Esophagus muscularis mucosa (tissue), 4 donors: ENCODE measurements at places on chromosomes 7 and 10. TPM values are rescaled to one million over a fixed set of nuclear protein-coding genes. Genes with fewer than 3 reads are reported as not detected.

DNA sequence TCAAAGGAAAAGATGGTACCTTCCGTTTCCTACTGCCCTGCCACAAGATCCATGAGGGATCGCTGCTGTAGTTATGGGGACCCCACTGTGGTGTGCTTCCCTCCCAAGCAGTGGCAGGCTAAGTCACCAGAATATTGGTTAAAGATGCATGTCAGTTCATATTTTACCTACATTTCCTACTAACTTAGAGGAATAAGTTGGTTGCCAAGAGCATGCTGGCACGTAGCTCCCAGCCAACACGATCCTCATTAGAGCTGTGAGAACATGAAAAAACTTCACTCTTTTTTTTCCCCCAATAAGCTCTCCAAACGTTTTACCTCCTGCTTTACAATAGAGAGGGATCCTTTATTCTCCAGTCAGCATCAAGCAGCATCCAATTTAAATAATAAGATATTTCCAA lies 203.7 kb downstream of the TRIL start:
- H3K27ac ChIP-seq = peak overlapping the region; percentile 11
- H3K4me3 ChIP-seq = no peak overlapping the region
- H3K36me3 ChIP-seq = no peaks in the 10 kb centered on the region
- H3K27me3 ChIP-seq = no peaks in the 10 kb centered on the region
- H3K4me1 ChIP-seq = peaks cover 8% of the 10 kb centered on the region

Gene C7orf57
- not detected for total RNA-seq

DNA sequence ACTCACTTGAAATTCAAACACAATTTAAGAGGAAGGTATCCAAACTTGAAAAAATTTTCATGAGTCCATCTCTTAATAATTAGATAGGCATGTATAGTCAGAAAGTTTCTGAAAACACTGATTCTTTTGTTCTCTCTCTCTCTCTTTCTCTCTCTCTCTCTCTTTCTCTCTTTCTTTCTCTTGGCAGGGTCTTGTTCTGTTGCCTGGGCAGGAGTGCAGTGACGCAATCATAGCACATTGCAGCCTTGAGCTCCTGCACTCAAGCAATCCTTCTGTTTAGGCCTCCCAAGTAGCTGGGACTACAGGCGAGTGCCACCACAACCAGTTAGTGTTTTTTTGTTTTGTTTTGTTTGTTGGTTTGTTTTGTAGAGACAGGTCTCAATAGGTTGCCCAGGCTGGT lies 59.3 kb downstream of the PRTFDC1 start:
- DNase-seq = no peak
- H3K27me3 ChIP-seq = no peaks in the 10 kb centered on the region
- no peak overlapping the region for H3K27ac ChIP-seq
- no peak overlapping the region for H3K4me3 ChIP-seq

DNA sequence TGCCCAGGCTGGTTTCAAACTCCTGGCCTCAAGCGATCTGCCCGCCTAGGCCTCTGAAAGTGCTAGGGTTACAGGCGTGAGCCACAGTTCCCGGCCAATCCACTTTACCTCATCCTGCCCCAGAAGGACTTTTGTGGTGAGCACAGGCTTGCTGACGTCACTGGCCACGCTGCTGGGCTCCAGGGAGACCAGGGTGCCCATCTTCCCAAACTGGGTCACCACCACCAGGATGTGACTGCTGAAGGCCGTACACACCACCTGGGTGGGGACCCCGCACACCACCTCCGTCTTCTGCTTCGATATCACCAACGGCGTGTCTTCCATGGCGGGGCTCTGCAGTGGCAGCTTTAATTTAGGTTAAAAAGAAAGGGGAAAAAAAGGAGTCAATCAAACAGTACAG lies 816 bp downstream of the PSMG3 start:
- peaks cover 41% of the 10 kb centered on the region for H3K4me1 ChIP-seq
- peaks cover 33% of the 10 kb centered on the region for H3K36me3 ChIP-seq
- H3K27ac ChIP-seq = peak overlapping the region; percentile 99
- no peaks in the 10 kb centered on the region for H3K27me3 ChIP-seq

DNA sequence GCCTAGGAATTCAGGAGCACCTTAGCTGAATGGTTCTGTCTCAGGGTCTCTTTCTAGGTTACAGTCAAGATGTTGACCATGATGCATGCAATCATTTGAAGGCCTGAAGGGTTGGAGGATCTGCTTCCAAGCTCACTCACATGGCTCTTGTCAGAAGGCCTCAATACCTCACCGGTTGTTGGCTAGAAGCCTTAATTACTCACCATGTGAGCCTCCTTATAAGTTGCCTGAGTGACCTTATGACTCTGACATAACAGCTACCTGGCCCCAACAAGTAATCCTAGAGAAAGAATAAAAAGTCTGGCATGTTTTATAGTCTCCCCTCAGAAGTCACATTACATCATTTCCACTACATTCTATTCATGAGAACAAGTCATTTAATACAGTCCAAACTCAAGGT lies 3.4 kb upstream of the C1GALT1 start:
- H3K27me3 ChIP-seq = no peaks in the 10 kb centered on the region
- peaks cover 18% of the 10 kb centered on the region for H3K4me1 ChIP-seq
- H3K36me3 ChIP-seq = no peaks in the 10 kb centered on the region
- DNase-seq = no peak
- no peak overlapping the region for H3K27ac ChIP-seq
- no peak overlapping the region for H3K4me3 ChIP-seq

DNA sequence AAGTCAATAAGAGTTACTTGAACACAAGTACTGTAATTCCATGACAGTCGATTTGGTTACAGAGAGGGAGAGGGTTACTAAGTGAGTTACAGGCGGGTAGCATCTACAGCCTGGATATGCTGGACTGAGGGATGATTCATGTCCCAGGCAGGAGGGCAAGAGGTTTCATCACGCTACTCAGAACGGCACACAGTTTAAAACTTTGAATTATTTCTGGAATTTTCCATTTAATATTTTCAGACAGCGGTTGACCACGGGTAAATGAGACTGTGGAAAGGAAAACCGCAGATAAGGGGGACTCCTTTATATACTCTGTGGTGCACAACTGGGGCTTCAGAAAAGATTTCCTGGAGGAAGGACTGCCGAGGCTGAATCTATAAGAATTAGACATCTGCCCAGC lies 25.7 kb upstream of the LRRC4 start:
- no peak for DNase-seq
- H3K36me3 ChIP-seq = no peaks in the 10 kb centered on the region
- H3K4me3 ChIP-seq = no peak overlapping the region
- H3K4me1 ChIP-seq = peaks cover 7% of the 10 kb centered on the region
- H3K27me3 ChIP-seq = no peaks in the 10 kb centered on the region

Gene FAM241B
- 9.1 TPM for total RNA-seq

- H3K4me3 ChIP-seq = no peak overlapping the region
- no peak overlapping the region for H3K27ac ChIP-seq
- peaks cover 16% of the 10 kb centered on the region for H3K36me3 ChIP-seq
- H3K27me3 ChIP-seq = no peaks in the 10 kb centered on the region
Measured at GRCh38 chr7:140330128-140330527, 68.2 kb downstream of the SLC37A3 start.

Gene OR2A1
- total RNA-seq = 0.17 TPM

GRCh38 chr10:1216574-1217236 lies 160.5 kb downstream of the WDR37 start:
- H3K4me3 ChIP-seq = no peak overlapping the region
- H3K36me3 ChIP-seq = no peaks in the 10 kb centered on the region
- no peaks in the 10 kb centered on the region for H3K4me1 ChIP-seq
- H3K27me3 ChIP-seq = no peaks in the 10 kb centered on the region

- no peak overlapping the region for H3K4me3 ChIP-seq
- H3K27me3 ChIP-seq = no peaks in the 10 kb centered on the region
- DNase-seq = no peak
- H3K36me3 ChIP-seq = no peaks in the 10 kb centered on the region
Measured at GRCh38 chr7:152617056-152617455, 58.9 kb downstream of the XRCC2 start.

Gene SSC4D
- 0.66 TPM for total RNA-seq

DNA sequence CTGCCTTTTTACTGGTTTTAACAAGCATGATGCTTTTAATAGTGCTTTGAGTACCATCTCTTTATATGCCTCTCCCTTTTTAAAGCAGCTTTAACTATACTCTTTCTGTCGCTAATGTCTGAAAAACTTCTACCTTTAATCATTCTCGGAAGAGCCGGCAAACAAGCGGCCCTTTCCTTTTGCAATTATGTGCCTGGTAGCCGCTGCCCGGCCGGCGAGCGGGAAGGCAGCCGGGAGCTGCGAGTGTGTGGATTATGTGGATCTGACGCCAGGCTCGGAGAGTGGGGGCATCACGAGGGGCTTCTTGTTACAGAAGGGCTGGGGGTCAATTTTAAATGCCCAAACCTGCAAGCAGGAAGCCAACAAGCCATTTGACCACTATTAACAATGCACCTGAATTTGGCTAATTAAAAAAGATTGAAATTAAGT lies 120.9 kb downstream of the BUB3 start:
- H3K27ac ChIP-seq = no peak overlapping the region
- H3K27me3 ChIP-seq = no peaks in the 10 kb centered on the region
- no peak overlapping the region for H3K4me3 ChIP-seq
- DNase-seq = no peak

Gene EVX1
- not detected for total RNA-seq

DNA sequence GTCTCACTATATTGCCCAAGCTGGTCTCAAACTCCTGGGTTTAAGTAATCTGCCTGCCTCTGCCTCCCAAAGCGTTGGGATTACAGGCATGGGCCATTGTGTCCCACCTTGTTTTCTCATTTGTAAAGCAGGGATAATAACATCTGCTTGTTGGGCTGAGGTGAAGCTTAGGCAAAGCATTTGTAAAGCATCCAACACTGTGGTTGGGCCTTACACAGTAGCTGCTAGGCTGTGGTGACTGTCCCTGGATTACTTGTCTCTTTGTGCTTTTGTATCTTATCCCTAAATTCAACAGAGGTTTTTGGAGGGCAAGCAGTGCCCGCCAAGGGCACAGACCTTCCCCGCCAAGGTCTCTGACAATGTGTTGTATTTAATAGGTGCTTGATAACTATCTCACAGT lies 14.3 kb downstream of the HKDC1 start:
- H3K4me1 ChIP-seq = peaks cover 4% of the 10 kb centered on the region
- no peak overlapping the region for H3K4me3 ChIP-seq
- no peak overlapping the region for H3K27ac ChIP-seq
- DNase-seq = no peak
- H3K27me3 ChIP-seq = no peaks in the 10 kb centered on the region

GRCh38 chr10:113979409-113979808 lies 64.3 kb upstream of the ADRB1 start:
- H3K27me3 ChIP-seq = no peaks in the 10 kb centered on the region
- no peak overlapping the region for H3K4me3 ChIP-seq
- no peaks in the 10 kb centered on the region for H3K36me3 ChIP-seq
- H3K27ac ChIP-seq = no peak overlapping the region

Gene TUBB8
- total RNA-seq = not detected

DNA sequence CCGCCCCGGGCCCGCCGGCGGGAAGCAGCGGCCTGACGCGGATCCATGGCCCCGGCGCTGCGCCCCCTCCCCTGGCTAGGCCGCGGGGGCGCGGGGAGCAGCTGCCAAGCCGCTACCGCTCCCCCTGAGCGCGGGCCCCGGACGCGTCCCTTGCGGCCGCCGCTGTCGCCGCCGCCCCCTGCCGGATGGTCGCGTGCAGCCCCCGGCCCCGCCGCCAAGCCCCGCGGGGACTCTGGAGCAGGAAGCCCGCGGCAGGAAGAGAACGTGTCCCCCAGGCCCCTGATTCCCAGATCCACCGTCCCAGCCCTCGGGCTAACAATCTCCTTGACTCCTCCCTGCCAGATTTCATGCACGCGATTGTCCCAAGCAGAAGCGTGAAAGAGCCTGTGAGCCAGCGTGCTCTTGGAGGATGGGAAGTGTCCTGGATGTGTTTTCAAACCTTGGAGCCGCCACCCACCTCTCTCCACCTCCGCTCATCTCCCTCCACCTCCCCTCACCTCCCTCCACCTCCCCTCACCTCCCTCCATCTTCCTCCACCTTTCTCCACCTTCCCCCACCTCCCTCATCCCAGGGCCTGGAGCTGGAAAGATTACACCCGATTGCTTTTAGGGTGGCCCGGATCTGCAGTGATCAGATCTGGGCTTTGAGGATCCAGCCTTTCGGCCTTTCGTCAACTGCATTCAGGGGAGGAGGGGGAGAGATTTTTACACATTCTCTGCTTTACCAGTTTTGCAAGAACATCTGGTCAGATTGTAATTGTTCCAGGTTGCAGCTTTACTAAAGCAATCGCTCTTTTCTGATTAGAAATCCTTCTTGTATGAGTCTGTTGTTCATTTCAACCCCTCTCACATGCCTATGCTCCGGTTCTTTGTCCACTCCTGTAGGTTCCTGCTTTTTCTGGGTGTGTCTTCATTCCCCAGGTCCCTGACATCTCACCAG lies 570 bp upstream of the PRTFDC1 start:
- no peaks in the 10 kb centered on the region for H3K27me3 ChIP-seq
- peak; percentile 83 for DNase-seq
- peaks cover 28% of the 10 kb centered on the region for H3K4me1 ChIP-seq
- H3K4me3 ChIP-seq = peak overlapping the region; percentile 82

GRCh38 chr10:62430881-62431280 lies 56.7 kb downstream of the ZNF365 start:
- H3K36me3 ChIP-seq = no peaks in the 10 kb centered on the region
- H3K4me3 ChIP-seq = no peak overlapping the region
- H3K27me3 ChIP-seq = no peaks in the 10 kb centered on the region
- no peak overlapping the region for H3K27ac ChIP-seq
- H3K4me1 ChIP-seq = no peaks in the 10 kb centered on the region

GRCh38 chr7:140506788-140507464 lies 27.6 kb upstream of the MKRN1 start:
- no peaks in the 10 kb centered on the region for H3K27me3 ChIP-seq
- H3K4me1 ChIP-seq = peaks cover 18% of the 10 kb centered on the region
- no peak for DNase-seq
- no peaks in the 10 kb centered on the region for H3K36me3 ChIP-seq

DNA sequence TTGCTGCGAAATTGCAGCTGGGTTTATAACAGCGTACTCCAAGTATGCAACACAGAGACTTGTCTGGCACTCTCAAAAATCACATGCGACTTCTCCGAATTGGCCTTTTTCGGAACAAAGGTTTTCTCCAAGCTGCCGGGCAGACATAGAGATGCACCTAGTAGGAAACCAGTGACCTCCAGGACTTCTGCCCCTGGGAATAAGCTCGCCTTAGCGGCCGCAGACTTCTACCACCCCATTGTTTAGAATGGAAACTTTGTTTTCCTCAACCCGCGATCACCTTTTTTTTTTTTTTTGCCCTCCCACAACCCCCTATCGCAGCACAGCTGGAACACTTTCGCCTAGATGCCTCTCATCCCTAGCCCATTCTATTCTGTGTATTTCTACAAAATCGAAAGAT lies 4.9 kb upstream of the HOXA10 start:
- no peaks in the 10 kb centered on the region for H3K36me3 ChIP-seq
- no peak overlapping the region for H3K27ac ChIP-seq
- H3K4me1 ChIP-seq = peaks cover 44% of the 10 kb centered on the region

GRCh38 chr10:95287281-95287680 lies 3.5 kb downstream of the PDLIM1 start:
- DNase-seq = no peak
- peak overlapping the region; percentile 91 for H3K4me3 ChIP-seq
- no peaks in the 10 kb centered on the region for H3K36me3 ChIP-seq
- H3K4me1 ChIP-seq = peaks cover 20% of the 10 kb centered on the region
- peak overlapping the region; percentile 80 for H3K27ac ChIP-seq

Gene KLHL7
- total RNA-seq = 35.0 TPM

DNA sequence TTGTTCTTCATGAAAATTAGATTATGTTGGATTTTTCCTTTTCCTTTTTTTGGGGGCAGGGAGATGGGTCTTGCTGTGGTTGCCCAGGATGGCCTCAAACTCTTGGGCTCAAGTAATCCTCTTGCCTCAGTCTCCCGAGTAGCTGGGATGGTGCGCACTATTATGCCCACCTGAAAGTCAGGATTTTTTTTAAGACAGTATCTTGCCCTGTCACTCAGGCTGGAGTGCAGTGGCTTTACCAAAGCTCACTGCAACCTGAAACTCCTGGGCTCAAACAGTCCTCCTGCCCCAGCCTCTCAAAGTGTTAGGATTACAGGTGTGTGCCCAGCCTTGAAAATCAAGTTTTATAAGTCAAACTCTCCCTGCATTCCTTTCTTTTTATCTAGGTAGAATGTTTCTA lies 1.7 kb upstream of the TET1 start:
- DNase-seq = no peak
- no peak overlapping the region for H3K4me3 ChIP-seq
- H3K27me3 ChIP-seq = peaks cover 4% of the 10 kb centered on the region
- H3K36me3 ChIP-seq = no peaks in the 10 kb centered on the region
